ENCODE measurements at places on chromosomes 7 and 10.

DNA sequence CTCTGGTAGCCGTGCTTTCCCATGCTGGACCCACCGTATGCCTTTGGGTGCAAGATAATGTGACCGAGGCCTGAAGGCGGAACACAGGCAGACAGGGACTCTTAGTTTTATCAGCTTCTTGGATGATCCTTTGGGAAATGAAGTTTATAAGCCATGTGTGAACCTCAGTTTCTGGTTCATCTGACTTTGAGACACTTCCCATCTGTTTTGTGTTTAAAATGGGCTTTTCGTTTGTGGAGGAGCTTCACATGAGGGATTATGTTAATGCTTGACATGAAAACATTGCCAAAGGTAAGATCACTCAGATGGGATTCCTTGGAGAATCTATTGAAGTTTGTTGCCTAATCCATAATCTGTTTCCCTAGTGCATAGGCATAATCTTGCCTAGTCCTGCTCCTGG is 249.8 kb upstream of the LYZL1 start:
- DNase-seq = no peak

GRCh38 chr10:28875549-28876081 is 198.3 kb downstream of the BAMBI start:
- DNase-seq = no peak

DNA sequence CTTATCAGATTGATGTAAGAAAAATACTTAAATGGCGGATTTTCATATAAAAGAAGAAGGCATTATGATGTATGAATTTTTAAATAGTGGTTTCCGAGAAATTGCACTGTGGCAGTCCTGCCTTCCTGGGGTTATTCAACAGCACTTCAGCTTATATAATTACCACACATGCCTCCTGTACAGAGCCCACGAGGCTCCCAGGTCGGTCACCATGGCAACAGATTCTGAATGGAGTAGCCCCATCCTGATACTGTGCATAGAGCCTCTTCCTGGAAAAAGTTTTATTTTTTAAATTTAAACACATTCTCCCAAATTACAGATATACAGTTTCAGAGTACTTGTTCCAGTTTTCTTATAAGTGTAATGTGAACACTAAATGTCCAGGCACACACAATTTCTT is 15.9 kb upstream of the ASB4 start:
- DNase-seq = no peak

- DNase-seq = no peak
Measured at GRCh38 chr10:112801004-112801403, 149.0 kb upstream of the TCF7L2 start.

DNA sequence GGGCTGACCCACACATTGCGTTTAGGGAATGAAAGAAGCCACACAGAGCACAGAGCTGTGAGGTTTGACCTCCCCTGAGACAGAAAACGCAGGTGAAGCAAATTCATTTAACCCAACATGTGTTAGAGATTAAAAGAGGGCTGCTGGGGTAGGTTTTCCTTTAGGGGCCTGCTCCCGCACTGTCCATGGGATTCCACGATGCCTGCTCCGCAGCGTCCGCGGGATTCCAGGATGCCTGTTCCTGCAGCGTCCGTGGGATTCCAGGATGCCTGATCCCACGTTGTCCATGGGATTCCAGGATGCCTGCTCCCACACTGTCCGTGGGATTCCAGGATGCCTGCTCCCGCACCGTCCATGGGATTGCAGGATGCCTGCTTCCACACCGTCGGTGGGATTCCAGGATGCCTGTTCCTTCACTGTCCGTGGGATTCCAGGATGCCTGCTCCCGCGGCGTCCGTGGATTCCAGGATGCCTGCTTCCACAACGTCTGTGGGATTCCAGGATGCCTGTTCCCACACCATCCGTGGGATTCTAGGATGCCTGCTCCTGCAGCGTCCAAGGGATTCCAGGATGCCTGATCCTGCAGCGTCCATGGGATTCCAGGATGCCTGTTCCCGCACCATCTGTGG is 78.7 kb downstream of the VIPR2 start:
- no peak for DNase-seq

GRCh38 chr10:13730956-13731355 is 144.2 kb downstream of the PRPF18 start:
- no peak for DNase-seq

DNA sequence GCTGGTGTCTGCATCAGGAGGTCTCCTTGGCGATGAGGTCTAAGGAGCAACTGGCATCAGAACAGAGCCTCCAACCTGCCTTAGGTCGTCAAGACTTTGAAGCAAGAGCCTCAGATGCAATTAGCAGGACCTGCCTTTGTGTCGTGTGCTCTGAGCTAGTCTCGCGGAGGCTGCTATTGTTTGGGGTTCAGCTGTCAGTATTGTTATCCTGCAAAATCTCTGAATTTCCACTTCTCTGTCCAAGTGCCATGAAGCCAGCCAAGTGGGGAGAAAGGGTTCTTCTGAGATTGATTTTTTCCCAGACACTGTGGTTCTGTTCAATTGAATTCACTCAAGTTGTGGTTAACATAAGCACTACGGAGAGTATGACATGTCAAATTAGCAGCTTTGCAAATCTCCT is 78.7 kb downstream of the ADARB2 start:
- no peak for DNase-seq

GRCh38 chr10:85864173-85864549 is 502.4 kb downstream of the GRID1 start:
- DNase-seq = no peak

- DNase-seq = peak; percentile 21
Measured at GRCh38 chr7:45267262-45267661, 109.7 kb downstream of the RAMP3 start.

GRCh38 chr10:59587083-59587755 is 122.4 kb downstream of the SLC16A9 start:
- DNase-seq = no peak

- DNase-seq = no peak
Measured at GRCh38 chr7:37186753-37187152, 261.9 kb downstream of the ELMO1 start.

DNA sequence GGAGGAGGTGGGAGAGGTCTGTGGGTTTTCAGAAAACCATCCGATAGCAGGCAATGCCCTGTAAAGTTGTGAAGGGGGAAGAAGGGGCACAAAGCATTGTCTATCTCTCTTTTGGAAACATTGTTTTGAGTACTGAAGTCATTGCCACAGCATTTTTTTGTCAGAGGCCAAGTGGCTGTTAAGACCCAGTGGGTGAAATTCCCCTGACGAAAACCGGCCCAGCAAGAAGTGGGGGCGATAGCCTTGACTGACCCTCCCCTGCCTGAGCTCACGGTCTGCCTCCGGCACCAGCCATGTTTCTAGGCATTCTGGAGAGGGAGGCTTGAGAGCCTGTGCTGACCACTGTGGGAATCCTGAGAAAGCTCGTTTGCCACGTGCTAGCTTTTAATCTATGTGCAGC is 144.7 kb downstream of the RPS24 start:
- DNase-seq = no peak

DNA sequence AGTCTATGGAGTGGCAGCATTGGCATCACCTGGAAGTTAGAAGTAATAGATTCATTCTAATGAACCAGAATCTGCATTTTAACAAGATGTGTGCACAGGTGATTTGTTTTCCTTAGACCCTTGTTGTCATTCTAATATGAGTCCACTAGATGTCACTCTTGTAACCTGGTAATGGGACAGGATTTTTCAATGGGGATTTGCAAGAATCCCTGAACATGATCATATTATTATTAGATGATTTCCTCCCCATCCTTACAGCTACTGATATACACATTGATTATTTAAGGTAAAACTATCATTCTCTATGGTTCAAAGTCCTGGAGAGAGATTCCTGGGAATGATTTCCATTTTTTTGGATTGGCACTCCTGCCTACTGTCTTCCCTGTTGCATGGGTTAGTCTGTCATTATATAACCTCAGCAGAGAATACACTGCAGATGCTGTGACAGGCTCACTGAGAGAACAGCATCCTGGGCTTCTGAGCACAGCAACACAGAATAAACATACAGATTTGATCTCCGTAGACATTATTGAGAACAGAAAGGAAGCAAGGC is 194.9 kb downstream of the SUGCT start:
- peak; percentile 71 for DNase-seq

DNA sequence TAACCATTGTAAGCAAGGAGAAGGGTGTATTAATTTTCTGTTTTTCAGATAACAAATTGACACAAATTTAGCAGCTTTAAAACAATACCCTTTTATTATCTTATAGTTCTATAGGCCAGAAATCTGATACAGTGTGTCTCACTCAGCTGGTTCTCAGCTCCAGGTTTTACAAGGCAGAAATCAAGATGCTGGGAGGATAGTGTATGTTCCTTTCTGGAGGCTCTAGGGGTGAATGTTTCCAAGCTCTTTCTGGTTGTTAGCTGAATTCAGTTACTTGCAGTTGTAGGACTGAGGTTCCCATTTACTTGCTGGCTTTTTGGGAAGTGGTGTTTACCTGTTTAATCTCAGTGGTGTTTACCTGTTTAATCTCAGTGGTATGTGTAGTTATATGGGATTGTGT is 125.4 kb downstream of the ADK start:
- DNase-seq = no peak

DNA sequence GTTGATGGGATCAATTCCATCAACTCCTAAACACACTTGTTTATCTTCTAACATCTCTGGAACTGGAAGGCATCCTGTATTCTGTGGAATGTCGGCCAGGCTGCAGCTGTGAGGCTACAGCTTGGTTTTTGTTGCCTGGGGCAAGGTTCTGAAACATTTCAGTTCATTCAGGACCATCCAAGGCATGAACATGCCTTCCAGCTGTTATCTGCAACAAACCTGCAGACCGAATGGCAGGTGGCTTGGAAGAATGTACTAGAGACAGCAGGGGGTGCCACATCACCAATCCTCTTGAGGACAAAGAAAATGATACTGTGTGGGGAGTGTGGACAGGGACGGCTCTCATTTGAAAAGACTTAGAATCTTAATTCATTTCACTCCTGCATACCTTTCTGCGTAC is 12.4 kb downstream of the PAPOLB start:
- peak; percentile 57 for DNase-seq

GRCh38 chr10:10353326-10353868 is 664.3 kb upstream of the CELF2 start:
- no peak for DNase-seq

GRCh38 chr10:22666287-22667092 is 47.9 kb downstream of the PIP4K2A start:
- DNase-seq = no peak

DNA sequence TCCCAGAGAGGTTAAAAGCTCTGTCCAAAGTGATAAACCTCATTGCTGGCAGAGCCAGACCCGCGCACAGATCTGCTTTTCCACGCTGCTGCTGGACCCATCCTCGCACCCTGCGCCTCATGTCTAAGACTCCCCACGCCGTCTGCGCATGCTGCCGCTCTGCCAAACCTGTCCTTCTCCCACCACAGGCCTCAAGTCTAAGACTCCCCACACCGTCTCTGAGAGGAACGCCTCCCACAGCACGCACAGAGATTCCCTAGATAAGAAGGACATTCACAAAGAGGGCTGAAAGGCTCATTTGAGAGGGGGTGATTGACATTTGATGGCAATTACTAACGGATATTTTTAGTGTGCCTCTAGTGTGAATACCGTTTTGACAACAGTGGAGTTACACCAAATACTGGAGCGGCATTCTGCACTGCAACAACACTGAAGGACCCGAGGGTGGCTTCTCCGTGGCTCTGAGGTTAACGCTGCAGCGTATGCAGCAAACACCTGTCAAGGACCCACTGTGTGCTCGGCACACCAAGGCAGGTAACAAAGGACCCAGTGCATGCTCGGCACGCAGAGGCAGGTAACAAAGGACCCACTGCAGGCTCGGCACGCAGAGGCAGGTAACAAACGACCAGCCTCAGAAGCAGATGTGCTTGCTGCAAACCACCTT is 231.4 kb downstream of the DNAJB6 start:
- no peak for DNase-seq

DNA sequence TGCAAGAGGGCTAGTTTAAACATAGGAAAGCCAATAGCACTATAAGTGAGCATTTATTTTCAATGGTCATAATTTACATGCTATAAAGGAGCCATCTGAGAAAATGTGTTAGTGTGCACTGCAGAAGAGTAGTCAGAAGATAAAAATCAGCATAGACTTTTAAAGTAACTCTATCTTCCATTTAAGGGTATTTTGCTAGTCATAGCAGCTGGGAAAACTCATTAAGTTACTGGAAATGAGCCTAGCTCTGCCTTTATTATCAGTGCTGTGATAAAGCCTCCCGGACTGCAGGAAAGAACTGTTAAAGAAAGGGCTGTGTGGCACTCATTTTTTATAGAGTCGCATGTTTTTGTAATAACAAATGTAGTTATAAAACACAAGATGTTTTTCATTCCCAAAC is 825.8 kb upstream of the POM121L12 start:
- no peak for DNase-seq

DNA sequence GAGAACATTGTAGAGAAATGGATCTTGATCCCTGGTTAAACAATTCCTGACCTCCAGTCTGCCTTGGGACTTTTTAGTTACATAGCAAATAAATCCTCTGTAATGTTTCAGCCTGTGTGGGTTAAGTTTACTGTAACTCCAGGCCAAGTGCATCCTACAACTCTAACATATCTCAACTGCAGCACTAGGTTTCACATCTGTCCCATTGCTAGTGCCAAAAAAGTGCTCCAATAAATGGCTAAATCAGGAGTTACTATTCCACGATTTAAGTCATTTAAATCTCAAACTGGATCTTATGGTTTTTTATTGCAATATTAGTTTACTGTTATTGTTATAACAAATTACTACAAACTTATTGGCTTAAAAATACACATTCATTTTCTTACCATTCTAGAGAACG is 479.6 kb downstream of the GPAM start:
- no peak for DNase-seq

DNA sequence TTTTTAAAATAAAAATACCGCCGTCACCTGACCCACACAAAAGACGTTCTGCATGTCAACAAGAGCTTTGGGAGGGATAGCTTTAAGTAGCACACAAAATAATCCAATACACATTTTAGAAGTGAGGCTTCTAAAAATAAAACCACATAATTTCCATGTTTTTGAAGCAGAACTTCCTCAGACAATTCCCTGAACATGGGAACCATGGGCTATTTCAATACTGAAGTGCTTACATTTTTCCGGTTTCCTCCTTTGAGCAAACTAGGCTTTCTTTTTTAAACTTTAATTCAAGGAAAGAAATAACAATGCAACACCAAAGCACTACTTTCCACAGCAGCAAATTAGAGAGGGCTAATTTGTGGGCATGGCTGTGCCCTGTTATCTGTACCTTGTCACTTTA is 59.9 kb downstream of the ELMO1 start:
- DNase-seq = no peak

GRCh38 chr10:43338117-43338516 is 33.3 kb upstream of the FXYD4 start:
- DNase-seq = no peak

DNA sequence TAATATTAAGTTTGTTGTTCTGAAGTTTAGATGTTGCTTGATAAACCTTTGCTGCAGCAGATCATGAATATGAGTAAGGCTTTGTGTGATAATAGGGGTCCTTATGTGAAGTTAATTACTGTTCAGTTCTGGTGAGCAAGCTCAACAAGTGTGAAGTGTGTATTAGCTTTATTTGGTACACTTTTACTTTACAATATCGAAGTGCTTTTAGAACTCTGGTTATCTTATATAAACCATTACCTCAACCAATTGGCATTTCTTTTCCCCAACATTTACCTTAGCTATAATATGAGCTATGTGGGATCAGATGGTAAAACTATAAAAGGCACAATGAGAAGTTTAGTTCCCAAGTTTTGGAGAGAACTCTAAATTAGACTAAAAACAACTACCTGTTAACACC is 127.6 kb downstream of the LCOR start:
- no peak for DNase-seq

- no peak for DNase-seq
Measured at GRCh38 chr10:102696736-102697135, 17.5 kb downstream of the ARL3 start.

GRCh38 chr10:74093530-74094164 is 57.0 kb downstream of the AP3M1 start:
- no peak for DNase-seq

GRCh38 chr7:115224922-115225321 is 303.0 kb downstream of the MDFIC start:
- no peak for DNase-seq
